AG09309 (cell line): ENCODE measurements at places on chromosomes 1 and 21.

DNA sequence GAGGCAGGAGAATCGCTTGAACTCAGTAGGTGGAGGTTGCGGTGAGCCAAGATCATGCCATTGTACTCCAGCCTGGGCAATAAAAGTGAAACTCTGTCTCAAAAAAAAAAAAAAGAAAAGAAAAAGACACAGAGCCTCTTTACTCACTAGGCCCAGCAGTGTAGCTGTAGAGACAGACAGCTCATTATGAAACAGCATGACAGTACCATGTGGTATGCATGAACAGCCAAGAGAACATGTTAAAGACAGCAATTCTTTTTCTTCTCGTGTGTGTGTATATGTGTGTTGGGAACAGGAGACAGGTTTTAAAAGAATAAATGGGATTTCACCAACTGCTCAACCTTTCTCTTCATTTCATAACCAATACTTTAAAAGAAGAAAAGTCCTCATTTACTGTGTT lies 118.8 kb downstream of the PIK3R3 start:
- no peak for DNase-seq

DNA sequence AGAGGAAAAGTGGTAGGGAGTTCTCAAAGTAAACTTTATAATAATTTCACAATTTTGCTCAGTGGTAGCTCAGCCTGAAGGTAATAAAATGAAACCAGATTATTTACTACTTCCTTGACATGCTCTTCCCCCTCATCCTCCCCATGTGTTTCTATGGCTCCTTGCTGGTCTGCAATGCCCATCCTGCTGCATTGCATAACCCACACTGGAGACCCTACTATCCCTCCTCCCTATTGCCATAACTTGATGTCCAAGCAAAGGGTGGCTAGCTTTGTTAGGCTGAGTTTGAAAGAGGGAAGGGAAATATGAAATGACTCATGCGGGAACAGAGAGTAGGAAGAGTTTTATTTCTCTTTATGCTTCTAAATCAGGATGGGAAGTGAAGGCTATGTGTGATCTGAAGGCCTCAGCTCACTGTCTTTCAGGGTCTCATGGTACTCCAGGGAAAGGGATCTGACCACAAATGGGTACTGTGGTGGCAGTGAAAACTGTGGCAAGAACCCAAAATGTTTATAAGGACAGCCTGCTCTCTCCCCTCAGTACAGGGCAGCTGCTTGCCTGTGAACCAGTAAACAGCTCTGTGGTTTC lies 36.4 kb upstream of the HSD17B7 start:
- peak; percentile 20 for DNase-seq

DNA sequence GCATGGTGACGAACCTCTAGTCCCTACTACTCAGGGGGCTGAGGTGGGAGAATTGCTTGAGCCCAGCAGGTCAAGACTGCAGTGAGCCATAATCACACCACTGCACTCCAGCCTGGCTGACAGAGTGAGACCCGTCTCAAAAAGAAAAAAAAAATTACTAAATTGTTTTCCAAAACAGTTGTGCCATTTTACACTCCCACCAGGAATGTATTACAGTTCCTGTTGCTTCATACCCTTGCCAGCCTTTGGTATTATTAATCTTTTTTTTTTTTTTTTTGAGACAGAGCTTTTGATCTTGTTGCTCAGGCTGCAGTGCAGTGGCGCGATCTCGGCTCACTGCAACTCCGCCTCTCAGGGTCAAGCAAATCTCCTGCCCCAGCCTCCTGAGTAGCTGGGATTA lies 55.9 kb downstream of the RPS6KA1 start:
- DNase-seq, result no peak

GRCh38 chr1:33288976-33289857 lies 31.7 kb downstream of the A3GALT2 start:
- no peak for DNase-seq

- no peak for DNase-seq
Measured at GRCh38 chr21:32383812-32384211, 9.0 kb downstream of the URB1 start.

DNA sequence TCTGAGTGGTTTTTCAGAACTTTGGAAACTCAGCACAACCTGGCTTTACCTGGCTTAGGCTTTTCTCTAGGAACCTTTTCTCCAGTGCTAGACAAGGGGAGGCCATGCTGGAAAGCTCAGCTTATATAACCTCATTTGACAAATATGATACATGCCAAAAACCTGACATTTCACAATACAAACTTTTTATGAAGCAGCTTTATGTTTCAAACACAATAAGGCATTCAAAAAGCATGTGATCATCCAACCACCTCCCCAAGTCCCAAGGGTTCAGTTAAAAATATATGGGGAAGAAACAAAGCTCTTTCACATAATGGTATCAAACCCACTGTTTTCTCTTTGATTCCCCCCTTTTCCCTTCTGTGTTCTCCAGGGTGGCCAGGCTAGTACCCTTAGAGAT lies 63.7 kb downstream of the ZC3H11B start:
- DNase-seq, result peak; percentile 37

DNA sequence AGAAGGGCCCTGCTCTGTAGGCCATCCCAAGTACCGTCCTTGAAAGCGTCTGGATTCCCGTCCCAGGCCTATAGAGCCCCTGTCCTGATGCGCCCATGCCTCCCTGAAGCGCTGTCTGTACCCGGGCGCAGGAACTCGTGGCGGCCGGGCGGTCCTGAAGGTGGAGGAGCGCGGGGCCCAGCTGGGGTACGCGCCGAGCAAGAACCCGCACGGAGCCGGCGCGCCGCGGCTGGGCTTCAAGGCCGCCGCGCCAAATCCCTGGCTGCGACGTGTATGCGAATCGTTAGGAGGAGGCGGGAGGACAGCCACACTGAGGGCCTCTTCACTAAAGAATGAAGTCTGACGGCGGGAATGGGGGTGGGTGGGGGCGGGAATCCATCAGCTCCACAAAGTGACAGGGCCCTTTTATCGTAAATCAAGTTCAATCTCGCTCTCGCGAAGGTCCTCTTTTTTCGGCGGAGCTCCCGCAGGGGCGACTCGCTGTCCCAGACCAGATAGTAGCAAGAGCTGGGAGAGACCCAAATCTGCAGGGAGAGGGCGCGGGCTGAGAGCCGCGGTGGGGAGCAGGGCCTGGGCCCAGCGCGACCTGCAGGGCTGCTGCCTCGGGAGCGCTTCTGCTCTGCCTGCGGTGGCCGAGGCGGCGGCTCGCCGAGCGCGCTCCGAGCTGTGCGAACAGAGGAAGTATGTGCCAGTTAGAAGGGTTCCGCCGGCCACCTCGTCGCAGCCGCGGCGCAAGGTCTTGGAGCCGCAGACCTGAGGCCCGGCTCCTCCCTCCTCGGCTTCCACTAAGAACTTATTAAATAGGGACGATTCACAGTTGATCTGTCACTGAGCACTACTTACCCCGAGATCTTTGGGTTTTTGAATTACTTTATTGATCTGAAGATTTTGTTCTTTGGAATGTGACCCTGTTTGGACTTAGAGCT lies 10.4 kb downstream of the BARHL2 start:
- no peak for DNase-seq

DNA sequence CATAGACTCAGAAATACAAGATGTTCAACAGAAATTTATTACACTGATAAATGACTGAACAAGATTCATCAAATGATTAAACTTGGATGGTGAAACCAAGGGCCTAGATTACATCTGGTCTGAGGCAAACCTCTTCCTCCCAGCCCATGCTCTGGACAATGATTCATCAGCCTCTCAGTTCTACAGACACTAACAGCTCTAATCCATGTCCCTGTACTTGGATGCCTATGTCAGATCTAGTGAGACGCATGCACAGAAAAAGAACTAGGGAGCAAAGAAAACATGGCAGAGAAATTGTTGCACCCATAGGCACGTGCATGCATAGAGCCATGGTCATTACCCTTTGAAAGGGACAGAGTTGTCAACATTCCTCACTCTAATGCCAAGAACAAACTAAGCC lies 250.1 kb downstream of the KCNH1 start:
- peak; percentile 37 for DNase-seq

DNA sequence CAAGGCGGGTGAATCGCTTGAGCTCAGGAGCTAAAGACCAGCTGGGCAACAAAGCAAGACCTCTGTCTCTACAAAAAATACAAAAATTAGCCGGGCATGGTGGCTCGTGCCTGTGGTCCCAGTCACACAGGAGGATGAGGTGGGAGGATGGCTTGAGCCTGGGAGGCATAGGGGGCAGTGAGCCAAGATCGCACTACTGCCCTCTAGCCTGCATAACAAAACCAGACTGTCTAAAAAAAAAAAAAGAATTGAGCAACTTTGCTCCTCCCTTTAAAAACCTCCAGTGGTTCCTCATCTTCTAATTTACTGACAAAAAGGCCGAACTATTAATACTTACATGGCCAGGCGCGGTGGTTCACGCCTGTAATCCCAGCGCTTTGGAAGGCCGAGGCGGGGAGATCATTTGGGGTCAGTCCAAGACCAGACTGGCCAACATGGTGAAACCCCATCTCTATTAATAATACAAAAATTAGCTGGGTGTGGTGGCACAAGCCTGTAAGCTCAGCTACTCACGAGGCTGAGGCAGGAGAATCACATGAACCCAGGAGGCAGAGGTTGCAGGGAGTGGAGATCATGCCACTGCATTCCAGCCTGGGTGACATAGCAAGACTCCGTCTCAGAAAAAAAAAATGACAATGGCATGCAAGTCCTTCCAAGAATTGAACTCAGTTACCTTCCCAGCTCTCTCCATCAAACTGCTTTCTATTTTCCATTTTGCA lies 4.4 kb downstream of the ACBD3 start:
- peak; percentile 14 for DNase-seq
